ENCODE measurements at places on chromosomes 16 and 17.

- DNase-seq = peak; percentile 67
These were observed 818 bp upstream of the NRN1L start for GRCh38 chr16:67883872-67884261.

DNA sequence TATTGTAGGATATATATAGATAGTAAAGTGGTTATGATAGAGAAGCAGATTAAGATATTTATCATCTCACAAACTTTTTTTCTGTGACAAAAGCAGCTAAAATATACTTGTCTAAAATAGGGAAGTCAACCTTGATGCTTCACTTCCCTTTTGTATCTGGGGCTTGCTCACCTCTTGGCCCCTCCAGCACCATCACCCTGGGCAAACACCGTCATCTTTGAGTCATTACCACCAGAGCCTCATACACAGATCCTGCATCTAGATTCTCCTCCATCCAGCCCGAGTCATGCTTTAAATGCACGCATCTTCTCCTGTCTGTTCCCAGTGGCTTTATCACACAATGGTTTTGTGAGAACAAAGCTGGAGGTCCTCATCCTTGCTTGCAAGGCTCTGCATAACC lies 1062.7 kb upstream of the EEF2KMT start:
- no peak for DNase-seq

DNA sequence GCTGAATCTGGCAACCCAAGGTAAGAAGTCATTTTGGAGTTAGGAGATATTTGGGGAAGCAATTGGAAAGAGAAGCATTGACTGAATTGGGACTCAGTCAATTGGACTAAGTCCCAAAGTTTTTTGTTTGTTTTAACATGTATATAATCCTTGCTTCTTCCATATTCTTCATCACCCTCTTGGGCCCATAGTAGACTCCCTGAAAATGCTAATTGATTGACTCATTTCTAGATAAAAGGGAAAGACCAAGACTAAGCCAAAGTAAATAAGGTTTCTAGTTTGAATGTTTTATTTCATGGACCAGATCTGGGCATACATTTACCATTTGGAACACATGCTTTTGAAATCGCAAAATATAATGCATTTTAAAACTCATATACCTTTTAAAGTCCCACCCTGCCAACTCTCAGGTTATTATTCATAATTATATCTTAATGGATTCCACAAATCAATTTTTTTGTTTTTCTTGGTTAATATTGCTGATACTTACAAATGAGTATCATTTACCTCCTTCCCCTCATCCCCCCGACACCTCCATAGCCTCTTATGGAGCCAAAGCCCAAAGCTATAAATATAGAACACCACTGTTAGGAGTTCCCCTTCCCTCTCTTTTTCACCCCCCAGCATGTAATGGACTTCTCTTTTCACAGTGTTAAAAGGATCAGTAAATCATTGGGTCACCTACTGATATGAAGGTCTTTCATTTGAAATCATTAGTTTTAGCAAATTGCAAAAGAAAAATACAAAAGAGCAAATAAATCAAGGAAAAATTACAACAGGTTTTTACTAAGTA lies 674.0 kb upstream of the SOX9 start:
- no peak for DNase-seq

- DNase-seq = no peak
These were observed 232.4 kb downstream of the IRX3 start for GRCh38 chr16:54053891-54054820.

- DNase-seq = peak; percentile 77
These were observed 3.7 kb downstream of the C17orf50 start for GRCh38 chr17:35764123-35764991.

DNA sequence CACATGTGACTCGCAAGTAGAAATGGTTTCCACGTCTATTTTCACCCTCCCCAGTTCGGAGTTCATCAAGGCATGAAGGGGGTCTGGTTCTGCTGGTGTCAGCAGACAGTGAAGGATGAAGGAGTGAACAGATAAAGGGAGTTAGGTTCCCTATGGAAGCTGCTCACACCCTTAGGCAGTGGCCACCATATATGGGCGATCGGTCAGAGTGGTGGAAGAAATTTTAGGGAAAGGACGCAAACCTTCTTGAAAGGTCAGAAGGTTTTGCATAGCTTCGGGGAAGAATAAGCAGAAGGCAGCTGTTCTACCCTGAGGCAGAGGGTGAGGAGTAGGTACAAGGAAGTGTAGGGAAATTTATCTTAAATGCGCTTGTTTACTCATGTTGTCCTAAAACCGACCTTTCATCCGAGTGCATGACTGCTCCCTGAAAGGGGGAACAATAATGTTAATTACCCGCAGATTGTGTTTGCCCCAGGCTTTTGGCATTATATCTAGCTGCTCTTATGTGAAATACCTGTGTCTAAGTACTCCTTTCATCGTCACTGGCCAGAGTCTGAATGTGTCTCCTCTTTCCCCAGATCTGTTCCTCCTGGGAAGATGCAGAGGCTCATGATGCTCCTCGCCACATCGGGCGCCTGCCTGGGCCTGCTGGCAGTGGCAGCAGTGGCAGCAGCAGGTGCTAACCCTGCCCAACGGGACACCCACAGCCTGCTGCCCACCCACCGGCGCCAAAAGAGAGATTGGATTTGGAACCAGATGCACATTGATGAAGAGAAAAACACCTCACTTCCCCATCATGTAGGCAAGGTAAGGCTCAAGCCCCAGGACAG lies 12.5 kb downstream of the CDH5 start:
- DNase-seq = no peak

DNA sequence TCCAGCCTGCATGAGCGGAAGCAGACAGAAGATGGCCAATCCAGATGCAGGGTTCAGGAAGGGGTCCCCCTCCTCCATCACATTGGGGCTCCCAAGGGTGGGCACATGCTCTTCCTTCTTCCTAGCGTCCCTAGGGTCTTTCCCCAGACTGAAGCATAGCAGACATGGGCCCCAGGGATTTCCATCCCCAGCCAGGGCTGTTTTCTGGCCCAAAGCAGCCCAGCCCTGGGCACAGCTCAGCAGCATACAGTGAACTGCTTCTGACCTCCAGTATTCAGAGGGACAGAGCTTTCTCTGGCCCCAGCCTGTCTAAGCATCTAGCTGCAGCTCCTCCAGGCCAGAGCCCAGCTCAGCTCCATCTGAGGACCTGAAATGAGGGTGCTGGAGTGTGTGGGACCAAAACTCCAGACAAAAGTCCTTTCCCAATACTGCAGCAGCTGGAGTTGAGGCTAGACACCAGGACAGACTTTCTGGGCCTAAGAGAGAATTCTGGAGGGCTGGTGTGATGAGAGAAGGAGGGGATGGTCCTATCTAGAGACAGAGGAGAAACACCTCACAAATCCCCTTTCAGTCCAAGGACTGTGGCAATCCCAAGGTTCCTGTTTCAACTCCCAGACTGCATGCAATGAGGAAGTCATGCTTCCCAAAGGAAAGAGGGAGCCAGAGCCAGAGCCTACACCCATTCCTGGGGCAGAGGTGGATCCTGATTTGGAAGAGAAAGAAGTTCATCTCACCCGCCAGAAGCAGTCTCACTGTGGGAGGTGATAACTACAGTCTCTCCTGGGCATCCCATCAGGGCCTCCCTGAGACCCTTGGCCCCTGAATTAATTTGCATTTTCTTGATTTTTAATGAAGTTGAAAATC lies 4.5 kb upstream of the FOXN1 start:
- no peak for DNase-seq

DNA sequence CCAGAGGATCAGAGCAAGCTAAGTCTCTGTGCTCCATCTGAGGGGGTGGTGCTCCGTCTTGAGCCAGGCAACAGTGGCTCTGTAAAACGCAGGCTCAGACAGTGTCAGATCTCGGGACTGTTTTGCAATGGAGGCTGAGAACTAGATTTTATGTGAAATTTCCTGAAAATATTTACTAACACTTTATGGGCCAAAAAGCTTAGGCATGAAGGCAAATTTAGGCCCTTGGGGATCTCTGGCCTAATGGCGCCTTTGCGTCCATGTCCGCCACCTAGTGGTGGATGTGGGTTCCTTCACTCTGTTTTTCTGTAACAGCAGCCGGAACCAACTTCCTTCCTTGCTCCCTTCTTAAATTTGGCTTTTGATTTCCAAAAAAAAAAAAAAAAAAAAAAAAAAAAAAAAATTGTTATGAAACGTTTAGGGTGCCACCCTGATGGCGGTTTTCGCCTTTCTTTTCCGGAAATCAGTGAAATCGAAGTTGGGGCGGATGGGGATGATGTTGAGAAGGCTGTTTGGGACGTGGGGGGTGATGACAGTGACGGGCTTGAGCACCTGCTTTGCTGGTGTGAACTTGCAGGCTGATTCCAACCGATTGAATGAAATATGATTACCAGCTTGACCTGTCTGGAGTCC lies 14.0 kb upstream of the ELAC2 start:
- no peak for DNase-seq

DNA sequence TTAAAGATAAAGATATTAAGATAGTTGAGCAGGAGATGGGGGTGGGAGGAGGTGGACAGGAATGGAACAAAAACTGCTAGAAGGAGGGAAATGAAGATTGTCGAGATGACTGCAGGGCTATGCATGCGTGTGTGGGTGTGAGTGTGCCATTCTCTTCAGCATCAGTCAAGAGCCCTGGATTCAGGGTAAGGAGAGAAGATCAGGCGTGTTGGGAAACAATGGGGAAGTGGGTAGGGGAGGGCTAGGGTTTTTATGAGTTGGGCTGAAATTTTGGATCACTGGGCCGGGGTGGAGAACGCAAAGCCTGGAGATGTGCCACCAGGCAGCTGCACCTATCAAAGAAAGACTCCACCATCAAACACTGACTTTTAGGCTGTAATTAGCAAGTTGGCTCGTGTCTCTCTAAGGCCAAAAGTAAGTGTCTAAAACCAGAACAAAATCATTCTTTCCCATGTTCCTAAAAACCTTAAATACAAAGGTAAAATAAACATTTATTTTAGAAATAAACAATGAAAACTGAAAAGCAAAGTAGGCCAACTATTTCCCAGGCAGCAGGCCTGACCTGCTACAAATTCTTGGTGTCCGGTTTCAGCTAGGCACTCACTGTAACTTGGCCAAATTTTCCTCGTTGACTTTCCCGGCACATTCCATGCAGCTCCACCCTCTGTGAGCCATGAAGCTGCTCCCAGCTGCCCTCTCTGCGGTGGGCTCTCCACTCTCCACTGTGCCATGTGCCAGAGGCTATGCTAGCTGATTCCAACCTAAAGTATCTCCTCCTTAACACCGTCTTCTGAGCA lies 4.2 kb downstream of the CDRT4 start:
- no peak for DNase-seq

- DNase-seq = no peak
These were observed 26.7 kb downstream of the CDK12 start for GRCh38 chr17:39487946-39488345.

DNA sequence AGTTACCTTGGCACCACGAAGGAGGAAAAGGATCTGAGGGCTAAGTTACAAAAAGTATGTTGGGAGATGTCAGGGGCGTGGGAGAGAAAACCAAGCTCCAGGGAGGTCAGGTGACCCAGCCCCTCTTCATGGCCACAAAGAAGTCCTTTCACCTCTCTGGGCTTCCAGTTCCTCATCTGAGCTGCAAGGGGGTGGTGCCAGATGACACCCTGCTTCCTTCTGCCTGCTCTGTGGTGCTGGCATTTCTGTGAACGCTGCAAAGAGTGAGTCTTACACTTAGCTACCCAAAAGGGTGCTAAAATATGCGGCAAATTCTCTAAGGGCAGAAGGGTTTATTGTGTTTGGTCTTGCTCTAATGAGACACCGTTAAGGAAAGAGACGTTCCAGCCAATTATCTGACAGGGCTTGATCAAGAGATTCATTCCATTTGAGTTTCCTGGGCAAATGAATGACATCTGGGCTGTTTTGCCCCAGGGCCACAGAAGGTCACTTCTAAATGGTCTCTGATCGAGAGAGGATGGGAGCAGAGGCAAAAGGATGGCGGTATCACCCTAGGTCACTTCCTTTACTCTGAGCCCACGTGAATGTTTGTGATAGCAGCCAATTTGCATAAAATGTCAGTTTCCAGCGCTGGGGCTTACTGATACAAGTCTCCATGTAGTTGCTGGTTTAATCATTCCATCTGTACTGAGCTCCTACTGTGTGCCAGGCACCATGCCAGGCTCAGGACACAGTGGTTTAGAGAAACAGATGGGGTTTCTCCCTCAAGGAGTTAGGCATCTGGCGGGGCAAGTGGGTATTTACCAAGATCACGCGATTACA lies 210.2 kb downstream of the KATNIP start:
- DNase-seq = no peak

GRCh38 chr17:53335443-53335842 lies 487.3 kb upstream of the KIF2B start:
- no peak for DNase-seq

DNA sequence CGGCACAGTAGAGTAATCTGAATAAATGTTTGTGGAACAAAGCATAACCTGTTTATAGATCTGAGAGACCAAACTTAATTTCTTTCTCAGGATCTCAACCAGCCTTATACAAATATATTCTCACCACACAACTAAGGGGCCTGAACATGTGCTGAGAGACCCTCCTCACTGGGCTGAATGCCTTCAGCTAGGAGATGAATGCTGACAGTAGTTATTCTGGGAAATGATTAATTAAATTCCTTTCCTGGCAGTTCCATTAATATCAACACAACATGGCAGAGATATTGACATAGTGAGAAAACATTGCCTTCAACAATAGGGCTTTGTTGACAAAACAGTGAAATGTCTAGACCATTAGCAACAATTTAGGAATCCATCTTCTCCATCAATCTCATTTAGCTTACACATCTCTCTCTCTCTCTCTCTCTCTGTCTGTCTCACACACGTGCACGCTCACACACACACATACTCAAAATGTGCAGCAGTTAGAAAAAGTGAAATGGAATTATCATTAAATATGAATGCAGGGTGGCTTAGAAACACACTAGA lies 780.8 kb upstream of the CDH8 start:
- no peak for DNase-seq

DNA sequence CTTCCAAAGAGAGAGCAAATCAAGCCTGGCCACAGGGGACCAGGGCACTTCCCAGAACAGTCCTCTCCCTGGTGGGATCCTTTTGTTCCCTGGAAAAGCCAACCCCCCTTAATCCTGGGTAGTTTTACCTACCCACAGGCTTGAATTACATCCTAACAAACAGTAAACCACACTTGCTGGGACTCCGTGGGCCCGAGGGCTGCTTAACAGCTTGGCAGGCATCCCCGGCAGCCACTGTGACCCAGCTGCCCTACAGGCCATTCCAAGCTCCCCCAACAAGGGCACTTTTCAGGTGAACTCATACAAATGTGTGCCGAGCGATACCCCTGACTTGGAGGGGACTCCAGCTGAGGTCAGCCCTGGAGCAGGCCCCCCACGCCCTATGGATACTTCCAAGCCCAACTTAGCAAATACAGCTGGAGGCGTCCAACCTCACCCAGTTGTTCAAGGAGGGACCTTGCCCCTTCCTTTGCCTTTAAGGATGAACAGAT lies 26.4 kb downstream of the ADCY9 start:
- no peak for DNase-seq

DNA sequence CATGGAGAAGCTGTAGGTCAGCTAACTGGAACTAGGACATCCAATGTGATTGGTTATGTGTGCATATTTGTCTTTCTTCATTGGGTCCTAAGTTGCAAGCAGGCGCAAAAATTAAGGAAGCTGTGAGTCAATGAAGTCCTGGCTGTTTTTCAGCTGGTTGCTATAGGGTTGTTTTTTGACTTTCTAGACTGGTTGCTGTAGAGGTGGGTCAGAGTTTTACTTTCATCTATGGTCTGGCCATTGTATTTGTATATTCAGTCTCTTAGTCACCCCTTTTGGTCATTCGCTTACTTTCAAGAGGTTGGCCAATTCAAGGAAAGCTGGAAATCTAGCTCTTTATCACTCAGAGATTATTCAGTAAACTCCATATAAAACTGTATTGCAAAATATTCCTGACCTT lies 62.0 kb upstream of the AMZ2 start:
- no peak for DNase-seq

All from stimulated activated CD4-positive, alpha-beta T cell treated with anti-CD3 and anti-CD28 coated beads, Interleukin-12 subunit alpha, Interleukin-12 subunit beta, amount 100 ng/mL, for 48 hours (primary cell).